Anterior cingulate cortex (tissue), 58 donors: ENCODE measurements at places on chromosomes 7 and 10.

GRCh38 chr10:126262233-126262838, 125.9 kb downstream of the ADAM12 start:
- no peak for DNase-seq

DNA sequence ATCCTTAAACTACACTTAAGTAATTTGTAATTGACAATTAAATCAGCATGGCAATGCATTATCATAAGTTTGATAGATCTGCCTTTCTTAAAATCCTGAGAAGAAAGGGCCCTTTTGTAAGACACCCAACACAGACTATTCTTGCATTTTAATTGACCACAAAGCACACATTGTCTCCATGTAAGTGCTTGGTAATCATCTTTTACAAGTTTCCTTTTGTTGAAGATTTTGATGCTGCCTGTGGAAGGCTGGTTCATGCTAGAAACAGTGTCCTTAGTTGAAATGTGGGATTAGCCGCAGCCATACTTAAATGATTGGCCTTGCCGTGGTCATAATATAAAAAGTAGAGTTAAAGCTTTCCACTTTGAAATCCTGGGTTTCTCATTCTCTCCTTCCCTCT, 32.3 kb upstream of the CELF2 start:
- no peak for DNase-seq

DNA sequence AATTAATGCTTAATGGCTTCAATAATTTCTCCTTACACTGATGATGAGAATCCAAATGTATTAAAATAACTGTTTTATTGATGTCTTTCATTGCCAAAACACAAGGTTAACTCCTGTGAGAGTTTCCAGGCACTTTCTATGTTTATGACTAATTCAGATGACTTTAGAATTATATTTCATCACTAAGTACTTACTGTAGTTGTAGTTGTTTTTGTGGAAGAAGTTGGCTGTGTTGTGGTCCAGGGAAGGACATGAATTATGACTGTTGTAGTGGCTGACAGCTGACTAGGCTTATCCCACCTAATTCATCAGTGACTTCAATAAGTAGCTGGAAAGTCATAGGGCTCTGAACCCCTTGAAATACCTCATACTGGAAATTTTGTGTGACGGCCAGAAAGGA, 254.8 kb downstream of the HGF start:
- DNase-seq = no peak

DNA sequence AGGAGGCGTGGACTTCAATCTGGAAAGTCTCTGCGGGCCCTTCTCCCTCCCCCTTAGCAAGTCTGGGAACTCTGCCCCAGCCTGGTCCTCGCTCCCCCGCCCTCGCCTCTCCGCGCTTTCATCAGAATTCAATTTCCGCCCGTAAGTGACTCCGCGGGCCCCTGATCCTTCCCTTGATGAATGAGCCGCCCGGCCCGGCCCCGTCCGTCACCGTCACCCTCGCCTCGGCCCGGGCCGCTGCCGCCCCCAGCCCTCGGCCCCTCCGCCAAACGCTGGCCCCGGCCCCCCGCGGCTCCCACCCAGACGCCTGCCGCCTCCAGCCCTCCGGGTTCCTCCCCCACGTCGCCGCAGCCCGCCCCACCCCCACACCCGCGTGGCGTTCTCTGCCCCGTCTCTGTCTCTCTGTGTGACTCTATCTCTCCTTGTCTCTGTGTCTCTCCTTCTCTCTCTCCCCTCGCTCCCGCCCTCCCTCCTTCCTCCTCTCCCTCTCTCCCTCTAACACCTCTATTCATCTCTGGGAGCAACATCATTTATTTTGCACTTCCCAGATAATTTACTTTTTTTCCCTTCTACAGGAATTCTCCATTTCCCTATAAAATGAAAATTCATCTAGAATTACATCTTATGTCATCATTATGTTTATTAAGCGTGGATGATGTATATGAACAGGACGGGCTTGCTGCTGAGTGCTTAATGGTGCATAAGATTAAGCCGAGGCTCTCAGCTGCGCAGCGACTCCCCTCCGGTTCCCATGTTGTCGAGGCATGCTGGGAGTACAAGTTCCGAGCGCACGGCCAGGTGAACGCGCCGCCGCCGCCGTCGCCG, 91.2 kb upstream of the PAX2 start:
- DNase-seq = no peak

GRCh38 chr7:68544851-68545250, 1053.4 kb upstream of the AUTS2 start:
- no peak for DNase-seq

DNA sequence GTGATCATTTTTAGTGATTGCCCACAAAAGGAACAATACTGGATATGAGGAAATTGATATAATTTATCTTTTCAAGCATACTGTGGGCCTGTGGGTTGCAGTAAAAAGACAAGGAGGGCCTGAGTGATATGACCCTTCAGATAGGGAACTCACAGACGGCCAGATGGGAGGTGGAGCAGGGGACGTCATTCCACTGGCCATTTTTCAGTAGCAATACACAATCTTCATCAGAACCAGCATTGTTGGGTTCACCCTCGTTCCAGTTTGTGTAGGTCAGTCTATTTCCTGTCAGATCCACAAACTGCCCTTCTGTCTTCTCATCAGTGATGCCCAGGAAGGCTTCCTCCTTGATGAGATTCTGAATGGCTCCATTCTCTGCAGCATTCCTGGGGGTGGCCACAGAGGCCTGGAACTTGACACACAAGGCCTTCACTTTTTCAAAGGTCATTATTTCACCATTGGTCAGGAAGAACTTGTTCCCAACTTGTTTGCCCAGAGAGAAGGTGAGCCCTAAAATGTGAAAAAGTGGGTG, 4.5 kb downstream of the MBL2 start:
- no peak for DNase-seq

DNA sequence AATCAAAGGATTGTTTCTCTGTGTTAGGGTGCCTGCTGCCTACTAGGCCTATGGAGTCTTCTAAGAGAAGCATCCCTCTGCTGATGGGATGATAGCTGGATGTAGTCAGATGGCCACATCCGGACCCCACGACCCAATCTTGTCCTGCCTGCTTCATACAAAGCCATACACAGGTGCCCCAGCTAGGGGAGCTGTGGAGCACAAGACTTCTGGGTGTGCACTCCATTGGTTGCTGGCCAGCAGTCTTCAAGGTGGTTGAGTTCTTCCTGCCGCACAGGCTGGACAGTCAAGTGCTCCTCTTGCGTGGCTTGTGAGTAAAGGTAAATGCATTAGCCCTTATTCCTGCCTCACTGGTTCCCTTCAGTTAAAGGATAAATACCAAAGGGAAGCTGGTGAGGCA, 120.2 kb downstream of the TEX36 start:
- no peak for DNase-seq

- no peak for DNase-seq
Measured at GRCh38 chr7:128933180-128933891, 4.4 kb upstream of the IRF5 start.

- DNase-seq = no peak
Measured at GRCh38 chr10:112539340-112539739, 92.3 kb downstream of the VTI1A start.

GRCh38 chr7:123823898-123824753, 20.8 kb upstream of the HYAL4 start:
- DNase-seq = no peak

DNA sequence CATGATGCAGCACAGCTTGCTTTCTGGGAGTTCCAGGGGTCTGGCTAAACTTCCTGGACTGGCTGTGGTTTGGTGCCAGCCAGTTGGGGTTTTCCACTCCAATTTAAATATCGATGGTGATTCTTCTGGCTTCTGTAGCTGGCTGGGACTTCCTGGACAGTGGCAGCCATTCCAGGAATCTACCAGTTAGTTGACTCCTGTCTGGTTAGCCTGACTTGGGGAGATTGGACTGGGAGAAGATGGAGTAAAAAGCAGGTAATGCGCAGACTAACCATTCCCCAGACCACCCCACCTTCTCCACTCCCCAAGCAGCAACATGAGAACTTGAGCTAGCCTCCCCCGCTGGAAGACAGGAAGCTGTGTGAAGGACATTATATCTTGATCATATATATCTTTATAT, 6.3 kb upstream of the PIP4K2A start:
- no peak for DNase-seq

DNA sequence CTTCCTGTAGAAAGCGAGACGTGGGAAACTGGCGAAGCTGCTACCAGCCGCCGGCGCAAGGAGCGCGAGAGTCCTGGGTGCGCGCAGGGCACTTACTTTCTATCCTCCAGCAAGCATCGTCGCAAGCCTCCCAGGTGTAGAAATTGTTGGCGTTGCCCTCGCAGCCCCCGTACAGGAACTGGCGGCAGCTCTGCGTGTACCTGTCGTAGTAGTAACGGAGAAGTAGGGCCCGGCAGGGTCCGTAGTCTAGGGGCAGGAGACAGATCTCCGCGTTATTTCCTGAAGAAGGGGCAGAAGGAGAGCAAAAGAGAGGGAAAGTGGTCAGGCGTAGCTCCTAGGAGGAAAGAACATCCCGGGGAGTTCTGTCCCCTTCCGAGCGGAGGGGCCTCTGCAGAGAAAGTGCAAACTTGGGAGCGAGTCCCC, 501 bp downstream of the TFPI2 start:
- no peak for DNase-seq

DNA sequence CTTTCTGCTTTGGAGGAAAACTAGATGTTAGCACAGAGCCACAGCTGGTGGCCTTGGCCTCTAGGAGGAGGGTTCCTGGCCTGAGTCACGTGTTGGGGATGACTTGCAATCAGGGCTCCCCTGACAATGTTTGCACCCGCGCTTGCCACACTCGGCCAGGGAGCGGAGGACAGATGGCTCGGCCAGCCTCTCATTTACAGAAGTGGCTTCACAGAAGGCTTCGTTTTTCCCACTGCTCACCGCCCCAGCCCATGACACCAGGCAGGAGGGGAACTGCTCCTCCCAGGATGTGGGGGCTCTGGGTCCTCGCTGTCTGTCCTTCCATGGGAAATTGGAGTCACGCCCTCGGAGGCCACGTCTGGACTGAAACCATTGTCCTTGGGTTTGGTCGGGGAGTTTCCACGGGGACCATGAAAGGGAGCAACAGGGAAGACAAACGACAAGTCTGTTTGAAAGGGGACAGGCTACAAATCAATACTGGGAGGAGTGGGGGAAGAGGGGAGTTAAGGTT, 49.6 kb upstream of the UBE3C start:
- no peak for DNase-seq

DNA sequence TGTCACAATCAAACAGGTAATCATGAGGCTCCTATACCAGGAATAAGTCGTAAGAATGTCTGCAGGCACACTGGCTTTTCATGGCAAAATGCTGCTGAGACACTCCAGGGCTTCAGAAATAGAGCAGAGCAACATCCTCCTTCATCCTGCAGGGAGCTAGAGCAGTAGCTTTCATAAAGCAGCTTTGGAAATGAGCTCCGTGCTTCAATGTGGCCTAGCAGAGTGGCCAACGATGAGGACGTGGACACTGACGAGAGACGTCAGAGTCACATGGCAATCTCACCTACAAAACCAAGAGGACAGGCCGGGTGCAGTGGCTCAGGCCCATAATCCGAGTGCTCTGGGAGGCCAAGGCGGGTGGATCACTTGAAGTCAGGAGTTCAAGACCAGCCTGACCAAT, 9.8 kb downstream of the COBL start:
- no peak for DNase-seq

GRCh38 chr10:29649561-29650551, 15.1 kb upstream of the SVIL start:
- no peak for DNase-seq

DNA sequence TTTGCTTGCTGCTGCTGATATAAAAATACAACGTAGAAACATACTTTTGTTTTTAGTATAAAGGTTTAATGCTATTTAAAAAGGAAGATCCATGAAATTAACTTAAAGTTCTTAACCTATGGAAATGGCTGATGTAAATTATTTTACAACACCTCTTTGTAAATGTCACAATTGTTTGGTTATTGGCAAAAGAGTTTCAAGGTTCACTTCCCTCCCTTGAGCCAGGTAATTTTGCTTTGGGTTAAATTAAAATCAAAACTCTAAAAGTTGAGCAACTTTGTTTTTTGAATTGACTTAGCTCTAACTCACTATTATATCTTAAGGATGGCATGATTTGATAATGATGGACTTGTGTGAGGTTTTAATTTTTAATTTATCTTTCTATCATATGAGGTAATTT, 39.2 kb upstream of the CYP2C18 start:
- no peak for DNase-seq

- DNase-seq = no peak
Measured at GRCh38 chr7:147659036-147659995, 931.2 kb upstream of the C7orf33 start.

GRCh38 chr10:42960491-42960990, 116.3 kb upstream of the RET start:
- no peak for DNase-seq

- no peak for DNase-seq
Measured at GRCh38 chr10:62239994-62240393, 28.6 kb downstream of the RTKN2 start.

- DNase-seq = no peak
Measured at GRCh38 chr7:34718867-34719266, 60.8 kb downstream of the NPSR1 start.

- no peak for DNase-seq
Measured at GRCh38 chr10:114329634-114330365, 74.5 kb downstream of the AFAP1L2 start.

DNA sequence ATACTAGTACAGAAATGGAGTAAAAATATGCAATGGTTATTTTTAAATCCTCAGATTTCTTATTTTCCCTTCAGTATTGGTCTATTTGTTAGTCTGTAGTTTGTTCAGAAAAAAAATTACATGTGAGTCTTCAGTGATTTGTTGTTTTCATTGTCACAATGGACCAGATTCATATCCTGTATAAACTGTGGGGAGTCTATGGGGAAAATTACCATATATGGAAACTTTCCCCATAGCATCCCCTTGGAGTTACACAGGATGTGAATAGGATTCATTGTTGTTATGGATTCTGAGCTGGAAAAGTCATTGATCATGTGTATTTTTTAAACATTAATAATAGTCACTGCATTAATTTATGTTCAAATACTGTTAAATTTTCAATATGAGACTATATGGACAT, 72.6 kb downstream of the ST7 start:
- DNase-seq = no peak

- DNase-seq = peak; percentile 29
Measured at GRCh38 chr7:77538281-77539212, 1.5 kb downstream of the PTPN12 start.

DNA sequence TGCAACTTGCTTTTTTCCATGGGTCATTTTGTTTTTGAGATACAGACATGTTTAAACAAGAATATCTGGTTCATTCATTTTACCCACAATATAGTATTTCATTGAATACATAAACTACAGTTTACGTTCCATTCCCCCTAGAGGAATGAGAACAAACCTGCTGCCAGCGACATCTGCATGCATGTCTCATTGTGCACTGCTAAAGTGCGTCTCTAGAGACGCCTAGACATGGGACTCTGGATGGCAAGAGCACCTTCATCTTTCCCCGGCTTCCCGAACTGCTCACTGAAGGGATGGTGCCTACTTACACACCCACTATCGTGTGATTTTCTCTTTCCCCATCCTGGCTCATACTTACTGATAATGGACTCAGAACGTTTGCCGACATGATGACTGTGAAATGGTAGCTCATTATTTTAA, 1.2 kb upstream of the ZNF777 start:
- no peak for DNase-seq
